ENCODE measurements at places on chromosomes 6 and 20.
A peak's percentile ranks its signal among the peaks of the same experiment; 100 is the strongest.

- no peak for DNase-seq
Observed at GRCh38 chr6:16137451-16137801, 8.5 kb downstream of the MYLIP start.

- no peak for DNase-seq
Observed at GRCh38 chr6:118758946-118759345, 107.6 kb upstream of the CEP85L start.

- no peak for DNase-seq
Observed at GRCh38 chr6:31733734-31734133, 2.6 kb downstream of the CLIC1 start.

GRCh38 chr6:16338577-16339264, 100.3 kb downstream of the GMPR start:
- peak; percentile 54 for DNase-seq

GRCh38 chr6:4942673-4943009, 61.2 kb downstream of the RPP40 start:
- DNase-seq: no peak

- DNase-seq: no peak
Observed at GRCh38 chr6:168507730-168508129, 66.7 kb downstream of the SMOC2 start.

- DNase-seq: no peak
Observed at GRCh38 chr6:150617062-150617461, 17.4 kb downstream of the PLEKHG1 start.

DNA sequence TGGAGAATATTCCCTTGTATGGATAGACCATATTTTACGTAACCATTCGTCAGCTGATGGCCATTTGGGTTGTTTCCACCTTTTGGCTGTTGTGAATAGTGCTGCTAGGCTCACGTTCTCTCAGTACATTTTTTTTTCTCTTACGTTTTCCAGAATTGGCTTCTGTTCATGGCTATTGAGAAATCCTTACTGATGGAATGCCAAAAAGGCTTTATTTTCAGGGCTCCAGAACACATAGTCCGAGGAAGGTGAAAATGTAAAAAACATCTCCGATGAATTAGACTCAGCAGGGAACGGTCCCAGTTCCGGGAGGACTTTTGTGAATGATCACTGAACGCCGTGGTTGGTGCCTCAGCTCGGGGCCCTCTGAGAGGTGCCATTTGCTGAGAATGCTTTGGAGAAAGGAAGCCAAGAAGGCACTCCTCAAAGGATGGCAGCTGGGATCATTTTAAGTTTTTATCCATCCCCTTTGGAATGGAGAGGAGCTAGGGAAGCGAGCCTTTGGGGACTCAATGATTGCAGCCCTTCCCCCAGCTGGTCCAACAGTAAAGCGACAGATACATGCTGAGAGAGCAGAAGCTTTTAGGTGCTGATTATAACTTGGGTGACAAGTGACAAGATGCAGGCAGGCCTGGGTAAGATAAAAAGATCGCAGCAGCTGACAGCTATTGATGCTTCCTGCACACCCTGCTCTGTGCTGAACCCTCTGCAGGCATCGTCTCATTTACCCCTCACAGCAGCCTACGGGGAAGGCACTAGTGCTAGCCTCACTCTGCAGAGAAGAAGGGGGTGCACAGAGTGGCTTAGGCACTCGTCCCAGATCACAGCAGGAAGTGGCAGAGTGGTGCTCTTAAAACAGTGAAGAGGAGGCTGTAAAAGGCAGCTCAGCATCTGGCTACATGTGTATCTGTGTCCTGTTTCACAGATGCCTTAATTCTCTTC, 133.4 kb upstream of the KCNG1 start:
- peak; percentile 18 for DNase-seq

Measured in body of pancreas (tissue), 4 donors.